ENCODE measurements at places on chromosomes 2 and 18. TPM values are rescaled to one million over a fixed set of nuclear protein-coding genes. Genes with fewer than 3 reads are reported as not detected.

DNA sequence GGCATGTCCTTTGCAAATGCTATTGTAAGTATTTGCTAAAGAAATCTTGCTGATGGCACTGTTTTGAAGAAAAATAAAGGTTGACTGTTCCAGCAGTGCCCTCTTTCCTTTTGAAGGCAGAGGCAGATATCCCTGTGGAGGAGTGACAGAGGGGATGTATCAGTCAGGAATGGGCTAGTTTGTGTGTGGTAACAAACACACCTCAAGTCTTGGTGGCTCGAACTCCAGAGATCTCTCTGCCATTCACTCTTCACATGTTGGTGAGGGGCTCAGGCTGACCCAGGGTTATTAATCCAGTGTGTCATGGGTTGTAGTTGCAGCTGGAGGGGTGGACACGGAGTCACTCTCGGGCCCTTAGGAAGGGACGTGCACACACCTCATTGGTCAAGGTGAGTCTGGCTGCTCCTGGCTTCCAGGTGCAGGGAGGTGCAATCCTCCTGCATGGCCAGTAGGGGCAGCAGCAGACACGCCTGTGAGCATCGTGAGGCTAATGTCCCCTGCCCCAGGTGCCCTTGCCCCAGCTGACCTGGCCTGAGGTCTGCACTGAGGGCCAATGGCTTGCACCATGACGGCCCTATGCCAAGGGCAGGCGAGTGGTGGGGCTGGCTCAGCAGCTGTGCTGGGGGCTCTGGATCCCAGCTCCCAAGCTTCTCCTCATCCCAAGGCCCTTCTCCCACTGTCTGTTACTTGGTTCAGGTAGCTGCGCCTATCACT, 146.5 kb downstream of the ASB1 start:
- DNase-seq: no peak

The OTOF gene
- not detected for total RNA-seq

The DUSP19 gene
- 2.1 TPM for total RNA-seq

DNA sequence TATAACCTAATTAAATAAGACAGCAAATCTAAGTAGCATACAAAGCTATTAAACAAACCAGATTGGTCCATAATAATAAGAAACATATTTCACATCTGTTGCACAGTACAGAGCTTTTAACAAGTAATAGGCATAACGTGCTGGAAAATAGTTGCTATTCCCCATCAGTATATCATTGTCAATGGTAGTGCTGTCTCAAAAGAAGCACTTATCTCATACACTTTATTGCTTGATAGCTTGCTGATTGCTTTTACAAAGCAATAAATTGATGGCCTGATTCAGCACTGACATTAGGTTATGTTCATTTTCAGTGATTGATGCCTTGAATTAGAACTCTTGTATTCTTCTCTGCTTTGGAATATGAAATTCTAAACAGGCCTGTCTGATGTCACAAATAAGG, 641.7 kb downstream of the CBLN2 start:
- no peak for DNase-seq

The IGFBP5 gene
- total RNA-seq: 22.4 TPM

DNA sequence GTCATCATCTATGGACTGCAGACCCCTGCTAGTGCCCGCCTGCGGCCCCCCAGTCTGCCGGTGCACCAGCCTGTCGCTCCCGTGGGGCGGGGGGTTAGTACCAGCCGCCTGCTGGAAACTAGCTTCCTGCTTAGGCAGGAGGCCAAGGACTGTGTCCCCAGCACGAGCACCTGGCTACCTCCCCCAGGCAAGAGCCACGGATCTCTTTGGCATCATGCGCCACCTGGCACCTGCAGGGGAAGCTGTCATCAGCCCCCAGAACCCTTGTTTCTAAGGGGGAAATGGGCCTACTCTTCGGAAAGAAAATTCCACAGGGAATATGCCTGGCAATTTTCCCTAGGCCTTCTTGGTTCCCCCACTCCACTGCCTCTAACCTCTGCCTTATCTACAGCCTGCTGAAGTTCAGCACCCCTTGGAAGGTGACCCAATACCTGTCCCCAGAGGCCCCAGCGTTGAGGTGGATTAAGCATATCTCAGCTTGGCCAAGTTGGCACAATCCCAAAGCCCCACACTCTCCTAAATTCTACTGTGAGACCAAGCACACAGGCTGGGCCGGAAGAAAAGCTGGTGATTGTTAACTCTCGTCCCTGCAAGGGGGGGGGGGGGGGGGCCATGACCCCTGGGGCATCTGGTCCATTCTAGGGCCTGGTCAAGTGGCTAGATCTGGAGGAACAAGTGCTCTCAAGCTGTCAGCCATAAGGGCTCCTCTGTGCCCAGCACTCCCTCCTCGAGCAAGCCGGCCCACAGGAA, 62.0 kb upstream of the POMC start:
- no peak for DNase-seq

The DOK6 gene
- not detected for total RNA-seq

GRCh38 chr18:53126210-53126609, 786.2 kb downstream of the DCC start:
- no peak for DNase-seq

The IL36G gene
- total RNA-seq: 0.24 TPM

The ZNF396 gene
- total RNA-seq: 2.2 TPM

The SP140 gene
- total RNA-seq: 0.12 TPM

GRCh38 chr2:183532514-183532913, 408.3 kb downstream of the NUP35 start:
- DNase-seq: no peak

The SULT1C4 gene
- total RNA-seq: not detected

GRCh38 chr18:23342506-23342905, 110.6 kb upstream of the RIOK3 start:
- no peak for DNase-seq

DNA sequence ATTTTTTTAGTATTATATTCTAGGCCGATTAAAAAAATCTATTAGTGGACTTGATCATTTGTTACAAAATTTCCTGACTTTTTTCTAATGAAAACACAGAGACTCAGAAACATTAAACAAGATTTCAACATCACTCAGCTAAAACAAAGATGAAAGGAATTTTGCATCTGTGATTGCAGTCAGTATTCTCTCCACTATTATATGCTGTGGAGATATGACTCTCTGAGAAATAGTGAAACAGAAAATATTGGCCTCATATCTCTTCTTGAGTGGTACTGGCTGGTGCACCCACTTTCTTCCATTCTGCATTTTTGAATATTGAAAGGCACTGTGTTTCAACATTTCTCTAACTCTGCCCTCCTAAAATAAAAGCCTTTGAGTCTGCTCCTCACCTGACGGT, 914.2 kb downstream of the TSN start:
- DNase-seq: no peak

DNA sequence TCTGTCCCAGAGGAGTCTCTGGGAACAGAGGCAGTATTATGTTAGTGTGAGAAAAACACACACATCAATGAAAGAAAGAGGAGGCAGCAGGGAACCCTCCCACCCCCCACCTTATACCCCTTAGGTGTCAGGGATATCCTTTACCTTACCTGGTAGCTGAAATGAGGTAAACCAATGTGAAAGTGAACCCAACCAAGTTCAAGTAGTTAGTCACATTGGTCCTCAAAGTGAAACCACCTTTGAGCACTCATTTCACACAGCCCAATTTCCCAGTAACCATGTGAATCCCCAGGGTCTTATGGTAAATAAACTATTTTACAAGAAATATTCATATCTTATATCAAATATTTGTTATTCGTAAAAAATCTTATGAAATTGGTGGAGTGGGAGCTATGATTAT, 377.8 kb downstream of the LRATD1 start:
- DNase-seq: no peak

DNA sequence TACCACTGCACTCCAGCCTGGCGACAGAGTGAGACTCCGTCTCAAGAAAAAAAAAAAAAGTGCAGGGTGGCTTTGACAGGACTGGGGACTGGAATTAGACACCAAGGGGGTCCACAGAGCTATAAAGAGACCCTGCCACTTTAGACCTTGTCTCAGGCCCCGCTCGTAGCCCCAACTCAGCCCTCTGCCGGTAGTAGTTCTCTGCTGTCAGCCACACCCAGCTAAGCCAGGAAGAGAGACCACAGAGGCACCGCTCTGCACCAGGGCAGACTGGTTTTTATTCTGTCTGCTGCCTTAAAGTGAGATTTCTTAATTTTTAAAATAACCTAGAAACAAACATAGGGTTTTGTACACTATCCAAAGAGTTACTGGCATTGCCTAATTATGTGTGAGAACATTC, 66.0 kb downstream of the STEAP3 start:
- DNase-seq: no peak

- no peak for DNase-seq
Observed at GRCh38 chr18:1425679-1426078, 521.0 kb downstream of the ADCYAP1 start.

DNA sequence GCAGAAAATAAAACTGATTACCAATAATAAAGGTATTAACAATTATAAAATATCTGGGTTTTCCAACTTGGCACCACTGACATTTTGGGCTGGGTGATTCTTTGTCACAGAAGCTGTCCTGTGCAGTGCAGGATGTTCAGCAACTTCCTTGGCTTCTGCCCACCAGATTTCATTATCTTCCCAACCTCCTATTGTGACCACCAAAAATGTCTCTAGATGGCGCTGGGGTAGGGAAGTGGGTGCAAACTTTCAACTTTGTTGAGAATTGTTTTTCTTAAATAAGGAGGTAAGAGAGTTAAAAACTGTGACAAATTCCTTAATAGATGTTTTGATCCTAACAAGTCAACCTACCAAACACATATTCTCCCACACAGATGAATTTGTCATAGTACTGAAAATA, 90.1 kb downstream of the GAREM1 start:
- no peak for DNase-seq

GRCh38 chr18:26327062-26327461, 100.8 kb downstream of the TAF4B start:
- DNase-seq: peak; percentile 34

- DNase-seq: no peak
Observed at GRCh38 chr2:241189856-241190201, 1.4 kb downstream of the ANO7 start.

- DNase-seq: peak; percentile 26
Observed at GRCh38 chr18:58087928-58088690, 44.1 kb downstream of the NEDD4L start.

The RNMT gene
- 21.0 TPM for total RNA-seq

- DNase-seq: no peak
Observed at GRCh38 chr2:191885098-191885497, 38.2 kb upstream of the CAVIN2 start.

- DNase-seq: no peak
Observed at GRCh38 chr2:238278626-238279323, 9.6 kb downstream of the PER2 start.

GRCh38 chr2:166613226-166613625, 119.2 kb upstream of the SCN7A start:
- DNase-seq: no peak

The DSG2 gene
- total RNA-seq: 0.10 TPM

The ELOA2 gene
- total RNA-seq: not detected

DNA sequence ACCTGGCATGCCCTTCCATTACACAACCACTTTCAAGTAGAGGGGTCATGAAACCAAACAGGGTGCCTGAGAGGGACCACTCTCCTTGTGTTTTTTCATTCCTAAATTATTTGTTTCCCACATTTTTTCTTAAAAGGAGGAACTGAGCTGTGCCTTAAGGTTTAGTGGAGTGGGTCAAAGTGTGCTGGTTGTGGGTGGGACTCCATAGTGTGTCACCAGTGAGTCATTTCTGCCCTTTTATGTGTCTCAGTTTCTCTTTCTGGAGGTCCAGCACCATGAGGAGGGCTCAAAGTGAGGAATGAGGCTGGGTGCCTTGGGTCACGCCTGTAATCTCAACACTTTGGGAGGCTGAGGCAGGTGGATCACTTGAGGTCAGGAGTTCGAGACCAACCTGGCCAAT, 37.8 kb downstream of the COMMD1 start:
- no peak for DNase-seq

The MYO7B gene
- 11.3 TPM for total RNA-seq

The SERPINB11 gene
- total RNA-seq: not detected

GRCh38 chr18:12052866-12053265, 40.8 kb upstream of the ANKRD62 start:
- DNase-seq: no peak

GRCh38 chr2:233387667-233388528, 33.6 kb downstream of the DGKD start:
- peak; percentile 20 for DNase-seq

- no peak for DNase-seq
Observed at GRCh38 chr18:13265911-13266217, 47.3 kb downstream of the LDLRAD4 start.

Measured in RPMI7951 (cell line).